ENCODE measurements at places on chromosomes 7 and 10. TPM values are rescaled to one million over a fixed set of nuclear protein-coding genes. Genes with fewer than 3 reads are reported as not detected.
A peak's percentile ranks its signal among the peaks of the same experiment; 100 is the strongest.

Gene PLCE1
- 0.08 TPM for polyA plus RNA-seq

Gene CYP26C1
- not detected for polyA plus RNA-seq

Gene PNLIP
- not detected for polyA plus RNA-seq

Gene RNF32
- polyA plus RNA-seq: 0.21 TPM

Gene GET4
- polyA plus RNA-seq: 23.0 TPM

Gene GRM3
- polyA plus RNA-seq: not detected

Gene SERPINE1
- not detected for polyA plus RNA-seq

Gene MEIG1
- polyA plus RNA-seq: 2.2 TPM

Gene IDE
- 7.3 TPM for polyA plus RNA-seq

Gene CUZD1
- 0.50 TPM for polyA plus RNA-seq

Gene FEZF1
- not detected for polyA plus RNA-seq

- no peak for DNase-seq
Observed at GRCh38 chr10:31001740-31002139, 29.9 kb downstream of the ZNF438 start.

DNA sequence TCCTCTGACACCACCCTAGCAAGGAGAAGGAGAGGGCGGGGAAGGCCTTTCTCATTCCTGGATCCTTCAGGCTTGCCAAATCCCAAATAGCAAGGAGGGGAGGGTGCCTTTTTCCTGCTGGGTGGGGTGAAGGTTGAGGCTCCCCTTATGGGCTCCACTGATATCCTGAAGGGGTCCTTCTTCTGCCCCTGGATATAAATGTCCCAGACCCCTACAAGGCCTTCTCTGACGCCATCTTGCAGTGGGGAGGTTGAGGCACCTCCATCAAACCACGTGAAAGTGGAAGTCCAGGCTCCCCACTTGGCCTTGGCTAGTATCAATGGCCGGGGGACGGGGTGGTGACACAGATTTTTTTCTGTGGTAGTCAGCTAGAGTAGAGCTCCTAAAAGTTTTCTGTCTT is 371.3 kb downstream of the GLRX3 start:
- DNase-seq: no peak

- no peak for DNase-seq
Observed at GRCh38 chr7:121398246-121398645, 2.1 kb upstream of the FAM3C start.

DNA sequence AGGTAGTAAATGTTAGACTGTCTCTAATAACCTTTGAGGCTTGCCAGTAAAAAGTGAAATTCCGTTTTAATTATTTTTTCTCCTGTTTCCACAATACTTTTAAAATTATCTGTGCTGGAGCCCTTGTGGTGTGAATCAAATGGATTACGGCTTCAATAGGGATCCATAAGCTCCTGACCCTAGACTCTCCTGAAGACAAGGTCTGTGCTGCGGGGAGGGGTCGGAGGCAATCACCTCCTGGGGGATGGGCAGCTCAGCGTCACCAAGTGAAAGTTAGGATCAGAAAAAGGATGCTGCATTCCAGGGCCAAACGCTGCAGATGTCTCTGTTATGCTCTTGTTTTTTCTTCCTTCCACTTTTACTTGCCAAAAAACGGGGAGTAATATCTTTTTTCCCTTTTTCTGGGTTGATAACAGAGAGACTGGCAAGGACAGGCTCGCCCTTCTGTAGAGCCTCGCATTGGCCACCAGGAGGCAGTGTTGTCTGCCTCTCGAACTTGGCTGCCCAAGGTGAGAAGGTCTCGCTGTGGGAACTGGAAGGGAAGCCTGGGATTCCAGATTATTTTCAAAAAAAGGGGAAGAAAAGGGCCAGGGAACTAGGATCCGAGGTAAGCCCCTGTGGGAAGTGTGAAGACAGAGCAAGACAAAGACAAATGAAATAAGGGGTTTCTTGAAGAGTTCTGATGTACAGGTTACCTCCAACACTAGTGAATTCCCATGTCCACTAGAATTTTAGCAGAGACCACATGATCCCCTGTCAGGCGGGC is 621.9 kb downstream of the ACTR3B start:
- no peak for DNase-seq

- DNase-seq: no peak
Observed at GRCh38 chr7:44380831-44381493, 55.6 kb upstream of the CAMK2B start.

- no peak for DNase-seq
Observed at GRCh38 chr7:68904630-68905029, 693.6 kb upstream of the AUTS2 start.

- DNase-seq: no peak
Observed at GRCh38 chr7:99860281-99861127, 16.3 kb downstream of the OR2AE1 start.

- no peak for DNase-seq
Observed at GRCh38 chr10:47381103-47381395, 3.0 kb downstream of the ZNF488 start.

DNA sequence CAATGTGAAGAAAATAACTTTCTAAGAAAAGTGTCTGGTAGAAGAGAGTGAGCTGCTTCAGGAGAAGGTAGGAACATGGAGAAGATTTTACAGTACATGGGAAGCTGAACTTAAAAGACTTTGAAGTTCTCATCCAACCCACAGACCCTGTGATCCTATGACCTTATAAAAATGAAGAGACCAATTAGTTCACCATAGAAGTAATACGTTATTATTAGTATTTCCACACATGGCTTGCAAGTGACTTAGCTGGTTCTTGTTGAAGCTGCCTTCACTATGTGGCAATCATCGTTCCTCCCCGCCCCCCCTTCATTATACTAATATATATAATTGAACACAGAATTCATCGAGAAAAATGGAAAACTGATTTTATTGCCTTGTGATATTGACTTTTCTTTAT is 129.1 kb downstream of the SND1 start:
- DNase-seq: no peak

GRCh38 chr7:100467638-100468373 is 3.7 kb upstream of the SPACDR start:
- DNase-seq: no peak

DNA sequence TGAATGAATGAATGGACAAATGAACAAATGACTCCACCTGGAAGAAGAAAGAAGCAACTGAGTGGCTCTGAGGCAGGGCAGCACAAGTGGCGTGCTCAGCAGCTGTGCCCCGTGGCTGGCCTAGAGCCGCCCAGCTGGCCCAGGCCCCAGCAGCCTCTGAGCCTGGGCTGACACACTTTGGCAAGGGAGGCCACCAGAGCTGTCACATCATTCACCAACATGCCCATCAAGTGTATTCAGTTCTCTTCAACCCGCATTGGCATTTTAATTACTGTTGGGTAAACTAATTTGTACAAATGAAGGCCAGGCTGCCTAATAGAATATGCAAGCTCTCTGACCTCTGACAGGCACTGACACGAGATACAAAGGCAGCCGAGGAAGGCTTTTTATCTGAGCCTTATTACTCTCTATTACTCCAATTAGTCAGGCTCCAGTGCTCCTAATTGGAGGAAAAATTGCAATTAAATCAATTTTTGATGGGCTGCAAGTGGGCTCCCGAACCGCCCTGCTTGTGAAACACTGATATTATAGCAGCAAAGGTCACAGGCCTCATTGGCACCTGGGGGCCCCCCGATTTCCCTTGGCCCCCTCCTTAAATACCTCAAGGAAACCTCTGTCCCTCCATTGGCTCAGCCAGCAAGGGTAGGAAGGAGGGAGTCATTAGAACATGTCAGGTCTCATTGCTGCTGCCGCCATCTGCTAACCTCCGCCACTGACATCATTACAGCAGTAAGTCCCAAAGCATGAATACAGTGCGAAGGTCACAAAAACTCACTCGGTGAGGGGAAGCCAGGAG is 41.9 kb downstream of the DPCD start:
- no peak for DNase-seq

DNA sequence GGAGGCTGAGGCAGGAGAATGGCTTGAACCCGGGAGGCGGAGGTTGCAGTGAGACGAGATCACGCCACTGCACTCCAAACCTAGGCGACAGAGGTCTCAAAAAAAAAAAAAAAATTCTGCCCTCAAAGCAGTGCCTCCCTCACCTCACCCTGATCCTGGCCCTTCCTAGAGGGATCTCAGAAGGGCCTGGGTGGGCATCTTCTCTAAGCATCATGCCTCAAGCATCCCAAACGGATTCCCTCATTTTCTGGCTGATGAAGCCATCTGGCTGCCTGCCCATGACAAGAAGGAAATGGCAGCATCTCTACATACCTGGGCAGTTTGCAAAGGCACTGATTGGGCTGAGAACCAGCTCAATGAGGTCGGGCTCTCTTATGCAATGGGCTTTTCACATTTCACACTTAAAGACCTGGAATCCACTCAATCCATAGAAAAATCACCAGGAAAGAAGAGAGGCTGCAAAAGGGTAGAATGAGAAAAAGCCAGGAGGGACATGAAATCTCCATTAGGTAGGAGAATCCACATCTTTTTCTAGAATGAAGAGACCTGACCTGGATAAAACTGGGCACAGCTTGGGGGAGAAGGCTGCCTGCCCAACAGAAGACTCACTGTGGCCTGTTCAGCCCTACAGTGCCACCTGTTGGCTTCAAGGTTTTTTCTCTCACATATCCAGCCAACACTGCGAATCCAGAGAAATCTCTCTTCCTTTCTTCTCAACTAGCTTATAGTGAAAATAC is 48.1 kb downstream of the PDLIM1 start:
- peak; percentile 15 for DNase-seq

DNA sequence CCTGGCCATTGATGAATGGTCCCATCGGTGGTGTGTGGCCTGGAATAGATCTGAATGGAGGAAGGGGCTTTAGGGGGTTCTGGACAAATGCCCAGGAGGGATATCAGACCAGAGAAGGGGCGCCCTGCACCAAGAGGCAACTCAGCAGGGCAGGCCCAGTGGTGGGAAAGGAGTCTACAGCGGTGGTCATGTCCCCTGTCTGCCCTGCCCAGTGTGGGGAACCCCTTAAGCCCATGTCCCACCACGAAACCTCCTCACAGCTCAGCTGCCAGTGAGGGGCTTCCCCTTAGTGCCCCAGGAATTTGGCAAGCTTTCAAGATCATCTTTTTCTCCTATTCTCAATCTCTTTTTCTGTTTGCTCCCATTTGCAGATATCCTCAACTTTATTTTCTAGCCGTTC is 14.1 kb upstream of the CCSER2 start:
- DNase-seq: no peak

- DNase-seq: no peak
Observed at GRCh38 chr10:21961847-21962246, 41.7 kb downstream of the DNAJC1 start.

DNA sequence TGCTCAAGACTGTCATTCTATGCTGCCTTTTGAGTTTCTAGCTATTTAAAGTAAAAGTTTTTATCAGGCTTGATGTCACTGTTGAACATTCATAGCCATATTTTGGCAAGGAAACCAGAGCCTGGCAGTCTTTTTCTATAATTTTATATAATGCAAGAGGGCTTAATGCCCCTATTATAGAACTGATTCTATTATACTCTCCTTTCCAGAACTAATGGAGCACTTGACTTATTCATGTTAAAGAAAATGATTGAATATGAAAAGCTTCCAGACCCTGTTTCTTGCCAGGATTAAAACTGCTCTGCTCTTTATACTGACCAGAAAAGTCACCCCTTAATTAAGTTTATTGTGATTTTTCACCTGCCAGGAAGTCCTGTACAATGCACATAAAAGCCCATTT is 337.6 kb upstream of the CHRM2 start:
- DNase-seq: no peak

GRCh38 chr10:122565766-122566206 is 5.2 kb downstream of the DMBT1 start:
- peak; percentile 62 for DNase-seq

GRCh38 chr7:45915606-45916005 is 5.5 kb downstream of the IGFBP3 start:
- no peak for DNase-seq

DNA sequence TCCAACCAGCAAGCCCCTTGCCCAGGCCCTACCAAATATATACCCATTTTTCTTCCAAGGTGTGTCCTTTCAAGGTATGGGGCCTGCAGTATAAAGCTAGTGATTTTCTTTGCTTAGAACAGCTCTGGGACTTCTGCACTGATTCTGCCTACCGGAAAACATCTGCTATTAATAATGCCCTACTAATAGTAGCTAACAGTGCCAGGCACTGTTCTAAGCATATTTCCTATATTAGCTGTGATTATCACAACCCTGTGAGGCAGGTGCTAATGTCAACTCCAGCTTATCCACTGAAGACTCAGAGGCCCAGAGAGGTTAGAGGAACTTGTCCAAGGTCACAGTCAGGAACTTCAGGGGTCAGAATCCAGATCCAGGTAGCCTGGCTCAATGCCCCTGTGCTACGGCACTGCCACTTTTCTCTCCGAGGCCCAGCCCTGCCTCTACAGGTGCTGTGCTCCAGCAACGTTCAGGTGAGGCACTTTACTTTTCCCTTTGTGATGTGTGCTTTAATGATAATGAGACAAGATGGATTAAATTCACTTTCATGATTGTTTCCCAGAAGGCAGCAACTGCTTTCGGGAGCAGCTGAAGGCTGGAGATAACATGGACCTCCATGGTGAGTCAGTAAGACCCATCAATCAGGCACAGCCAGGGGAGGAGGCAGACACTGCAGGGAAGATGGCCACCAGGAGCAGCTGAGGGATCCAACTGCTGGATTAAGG is 26.7 kb downstream of the TAS2R41 start:
- DNase-seq: no peak

DNA sequence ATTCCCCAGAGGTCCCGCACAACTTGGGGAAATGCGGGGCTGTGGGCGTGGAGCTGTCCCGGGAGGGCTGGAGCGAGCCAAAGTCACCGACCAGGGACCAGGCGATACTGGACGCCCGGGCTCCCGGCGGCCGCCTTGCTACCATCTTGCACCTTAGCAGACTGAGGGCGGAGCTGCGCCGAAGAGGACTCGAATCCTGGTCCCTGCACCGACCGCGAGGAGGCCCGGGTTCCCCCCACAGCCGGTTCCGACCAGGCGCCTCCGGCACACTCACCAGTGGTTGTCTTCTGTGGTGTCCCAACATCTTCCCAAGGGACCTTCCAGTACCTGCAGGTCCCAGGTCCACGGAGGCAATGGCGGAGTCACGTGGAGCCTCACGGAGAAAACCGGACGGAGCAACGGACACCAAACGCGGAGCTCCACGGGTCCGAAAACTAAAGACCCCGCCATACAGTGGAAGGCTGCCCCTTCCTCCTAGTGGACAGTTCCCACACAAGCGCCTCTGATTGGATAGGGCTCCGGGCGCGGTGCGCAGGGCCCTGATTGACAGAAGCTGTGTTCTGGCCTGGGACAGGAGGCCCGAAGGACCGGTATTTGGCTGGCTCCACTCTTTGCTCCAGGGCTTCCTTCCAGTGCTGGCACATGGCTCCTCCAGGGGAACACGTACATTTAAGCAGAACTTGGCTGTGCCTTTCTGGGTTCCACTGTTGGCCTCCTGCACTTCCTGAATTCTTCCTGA is 124.6 kb upstream of the ZNF479 start:
- no peak for DNase-seq

DNA sequence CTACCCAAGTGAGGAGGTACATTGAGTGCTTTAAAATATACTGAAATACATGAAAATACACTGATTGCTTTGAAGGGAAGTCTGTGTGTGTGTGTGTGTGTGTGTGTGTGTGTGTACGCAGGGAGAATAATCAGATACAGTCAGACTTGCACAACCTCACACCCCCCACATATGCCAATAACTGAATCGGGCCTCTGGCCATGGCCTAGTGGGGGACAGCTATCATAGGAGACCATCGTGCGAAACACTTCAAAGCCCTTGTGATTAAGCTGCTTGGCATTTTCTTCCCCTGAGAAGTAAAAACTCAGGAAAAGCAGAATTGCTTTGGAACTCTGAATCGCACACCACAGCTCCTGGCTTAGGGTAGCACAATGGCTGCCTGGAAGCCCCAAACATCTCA is 135.1 kb downstream of the C10orf105 start:
- DNase-seq: no peak

GRCh38 chr7:22435105-22435504 is 64.9 kb downstream of the STEAP1B start:
- no peak for DNase-seq
